ENCODE measurements at places on chromosomes 7 and 10.
A peak's percentile ranks its signal among the peaks of the same experiment; 100 is the strongest.

DNA sequence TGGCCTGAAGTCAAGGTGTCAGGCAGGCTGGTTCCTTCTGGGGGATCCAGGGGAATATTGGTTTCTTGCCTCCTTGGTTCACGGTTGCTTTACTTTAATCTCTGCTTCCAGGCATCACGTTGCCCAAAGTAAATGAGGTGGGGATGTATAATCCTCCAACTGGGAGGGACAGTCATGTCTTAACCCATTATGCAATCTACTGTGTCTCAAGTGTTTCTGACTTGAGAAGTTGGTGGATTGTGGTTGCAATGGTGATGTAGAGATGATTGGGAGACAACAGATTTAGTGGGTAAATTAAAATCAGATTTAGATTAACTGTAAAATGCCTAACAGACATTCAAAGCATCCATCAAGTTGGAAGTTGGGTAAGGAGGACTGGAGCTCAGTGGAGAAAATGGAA is 32.7 kb downstream of the TBXAS1 start:
- DNase-seq: no peak

GRCh38 chr7:77386165-77386822 is 29.9 kb downstream of the GSAP start:
- no peak for DNase-seq

DNA sequence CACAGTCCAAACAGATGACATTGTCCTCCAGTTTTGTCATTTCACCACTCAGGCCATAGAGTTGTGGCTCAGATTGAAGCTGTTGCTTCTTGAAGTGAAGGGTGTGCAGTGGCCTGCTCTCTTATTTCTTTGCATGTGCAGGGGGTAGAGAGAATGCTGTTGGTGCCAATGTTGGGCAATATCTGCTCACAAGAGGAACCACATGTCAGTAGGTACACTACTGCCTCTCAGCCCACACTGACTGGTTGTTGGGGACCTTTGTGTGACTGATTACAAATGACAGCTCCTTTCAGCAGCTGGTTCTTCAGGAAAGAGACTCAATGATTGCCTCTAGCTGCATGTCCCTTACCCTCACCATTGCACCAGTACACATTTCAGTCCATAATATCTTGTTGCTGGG is 21.9 kb upstream of the SFTPA1 start:
- no peak for DNase-seq

DNA sequence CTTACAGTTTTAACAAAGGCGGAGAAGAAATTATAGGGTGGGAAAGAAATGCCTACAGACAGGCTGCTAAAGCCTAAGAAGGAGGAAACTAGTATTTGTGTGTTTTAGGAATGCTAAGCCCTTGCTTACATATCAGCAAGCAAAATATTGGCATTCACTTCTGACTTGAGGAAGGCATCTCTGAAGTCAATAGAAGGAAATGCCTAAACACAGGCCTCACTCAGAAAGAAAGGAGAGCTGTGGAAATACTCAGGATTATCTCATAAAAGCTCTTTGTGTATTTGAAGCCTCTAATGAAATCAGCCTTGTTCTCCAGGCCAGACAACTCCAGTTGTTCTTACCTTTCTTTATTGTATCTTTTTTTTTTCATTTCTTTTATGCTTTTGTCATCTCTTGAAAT is 158.0 kb downstream of the AUTS2 start:
- DNase-seq: no peak

DNA sequence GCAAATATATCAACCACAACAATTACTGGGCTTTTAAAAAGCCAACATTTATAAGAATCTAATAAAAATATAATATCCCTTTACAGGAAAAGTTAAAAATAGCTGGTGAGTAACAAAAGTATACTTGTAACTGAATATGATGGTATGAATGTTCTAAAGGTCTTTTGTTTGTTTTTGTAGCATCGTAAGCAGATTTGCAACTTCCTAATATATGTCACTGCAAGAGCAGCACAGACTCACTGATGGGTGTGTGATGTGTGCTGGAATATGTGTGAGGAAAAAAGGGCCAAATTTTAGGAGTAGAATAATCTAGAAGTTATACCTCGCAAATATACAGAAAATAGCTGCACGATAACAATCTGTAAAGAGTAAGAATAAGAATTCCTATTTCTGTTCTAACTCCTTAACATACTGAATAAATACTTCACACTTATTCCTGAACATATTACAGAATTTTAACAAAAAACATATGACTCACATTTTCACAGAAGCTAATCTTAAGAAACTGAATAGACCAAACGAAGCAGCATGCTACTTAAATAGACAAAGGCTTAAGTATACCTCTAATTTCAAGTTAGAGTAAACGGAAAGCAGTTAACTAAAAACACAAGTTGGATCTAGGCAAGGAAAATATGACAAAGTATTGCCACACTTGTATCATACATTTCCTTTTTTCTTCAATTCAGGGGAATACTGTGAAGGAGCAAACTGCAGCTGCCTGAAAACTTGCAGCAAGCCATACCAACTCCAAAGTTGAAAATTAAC is 9.6 kb downstream of the ETV1 start:
- DNase-seq: peak; percentile 26

DNA sequence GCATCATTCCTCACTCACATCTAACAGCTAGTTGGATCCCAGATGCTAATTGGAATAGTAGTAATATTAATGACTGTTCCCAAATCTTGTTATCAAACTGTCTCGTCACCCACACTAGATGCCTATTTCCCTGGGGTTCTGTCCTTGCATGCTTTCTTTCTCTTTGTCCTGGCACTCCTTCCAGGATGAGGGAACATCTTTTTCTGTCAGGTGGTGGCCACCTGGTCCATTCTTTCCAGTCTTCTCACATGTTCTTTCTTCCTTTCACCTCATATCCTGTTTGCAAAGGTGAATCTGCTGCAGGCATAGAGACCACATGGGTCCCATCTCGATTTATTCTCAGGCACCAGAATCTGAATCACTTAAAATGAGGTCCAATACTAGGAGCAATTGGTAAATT is 126.0 kb downstream of the CHN2 start:
- DNase-seq: no peak

DNA sequence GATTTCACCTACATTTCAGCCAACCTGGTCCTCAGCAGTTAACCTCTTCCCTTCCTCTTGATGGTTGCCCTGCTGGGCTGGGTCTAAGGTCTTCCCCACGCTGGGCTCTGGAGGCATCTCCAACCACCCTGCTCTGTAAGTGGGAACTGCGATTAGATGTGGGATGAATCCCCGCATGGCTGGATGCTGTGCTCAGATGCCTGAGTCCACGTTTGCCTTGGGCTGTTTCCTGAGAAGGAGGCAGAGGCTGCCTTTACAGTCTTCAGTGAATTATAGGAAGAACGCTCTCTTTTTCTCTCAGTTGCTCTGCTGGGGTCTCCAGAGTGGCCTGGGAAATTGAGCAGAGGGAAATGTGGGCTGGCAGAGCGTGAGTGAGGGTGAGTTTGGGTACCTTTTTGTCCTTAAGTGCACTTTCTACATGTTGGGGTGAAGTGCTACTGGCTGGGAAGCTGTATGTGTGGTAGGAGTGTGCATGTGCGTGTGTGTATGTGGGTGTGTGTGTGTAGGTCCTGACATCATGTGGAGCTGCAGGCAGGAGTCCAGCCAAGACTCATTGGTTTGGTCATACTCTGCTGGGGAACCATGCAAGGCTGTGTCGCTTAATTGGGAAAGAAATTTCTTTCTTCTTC is 1.5 kb downstream of the GIMAP8 start:
- DNase-seq: no peak

GRCh38 chr10:50982989-50983388 is 91.3 kb upstream of the PRKG1 start:
- DNase-seq: no peak

GRCh38 chr7:142865766-142866165 is 10.9 kb downstream of the EPHB6 start:
- DNase-seq: no peak

DNA sequence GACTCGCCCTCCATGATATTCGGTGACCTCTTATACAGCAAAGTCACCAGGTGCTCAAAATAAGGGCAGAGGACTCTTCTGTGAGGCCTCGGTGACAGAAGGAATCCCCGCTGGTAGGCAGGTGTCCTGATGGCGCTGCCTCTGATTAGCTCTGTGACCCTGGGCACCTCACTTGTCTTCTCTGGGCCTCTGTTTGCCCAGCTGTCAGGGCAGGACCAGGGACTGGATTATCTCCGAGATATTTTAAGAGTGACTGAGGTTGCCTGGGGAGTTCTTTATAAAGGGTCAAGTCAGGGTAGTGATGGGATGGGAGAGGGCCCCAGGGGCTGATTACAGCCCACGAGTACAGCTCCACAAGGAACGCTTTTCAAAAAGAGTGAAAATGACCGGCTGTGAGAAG is 70.9 kb upstream of the SAMD8 start:
- peak; percentile 87 for DNase-seq

DNA sequence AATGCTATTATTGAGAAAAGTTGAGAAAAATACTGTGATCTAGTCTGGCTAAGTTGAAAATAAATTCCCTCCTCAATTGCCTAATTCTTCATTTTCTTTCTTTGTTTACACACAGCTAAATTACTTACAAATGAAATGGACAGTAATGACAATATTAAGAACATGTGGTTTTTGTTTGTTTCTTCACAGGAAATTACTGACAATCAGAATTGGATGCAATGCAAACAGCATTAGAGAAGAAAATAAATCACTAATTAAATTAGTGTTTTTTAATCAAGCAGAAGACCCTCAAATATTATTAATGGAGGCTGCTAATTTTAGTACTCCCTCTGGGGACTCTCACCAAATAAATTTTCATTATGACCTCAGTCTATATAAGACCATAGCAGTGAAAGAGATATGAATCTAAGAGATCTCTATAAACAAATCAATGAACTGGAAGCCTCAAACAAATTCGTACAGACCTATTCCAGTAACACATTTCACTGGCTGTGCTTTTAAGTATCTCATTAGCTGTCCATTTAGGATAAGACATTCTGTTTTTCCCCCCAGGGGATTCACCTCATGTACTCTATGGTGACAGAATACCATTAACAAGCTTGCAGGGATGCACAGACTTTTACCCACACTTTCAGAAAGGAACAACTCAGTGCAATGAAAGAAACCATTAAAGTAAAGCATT is 202.0 kb upstream of the DGKB start:
- DNase-seq: no peak

DNA sequence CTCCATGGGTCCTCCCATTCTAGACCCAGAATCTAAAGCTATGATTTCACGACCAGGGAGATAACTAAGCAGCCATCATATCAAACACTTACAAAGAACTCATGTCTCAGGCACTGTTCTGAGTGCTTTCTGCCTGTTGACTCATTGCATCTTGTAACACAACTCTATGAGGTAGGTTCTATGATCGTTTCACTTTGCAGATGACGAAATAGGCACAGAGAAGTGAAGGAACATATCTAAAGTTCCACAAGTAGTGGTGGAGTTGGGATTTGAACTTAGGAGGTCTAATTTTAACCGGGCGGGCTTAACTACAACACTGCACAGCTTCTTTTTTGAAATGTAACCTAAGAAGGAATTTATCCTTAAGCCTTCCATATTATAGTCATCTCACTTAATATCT is 2.9 kb downstream of the RBP4 start:
- DNase-seq: no peak

GRCh38 chr10:129658376-129659072 is 191.5 kb downstream of the MGMT start:
- DNase-seq: no peak

DNA sequence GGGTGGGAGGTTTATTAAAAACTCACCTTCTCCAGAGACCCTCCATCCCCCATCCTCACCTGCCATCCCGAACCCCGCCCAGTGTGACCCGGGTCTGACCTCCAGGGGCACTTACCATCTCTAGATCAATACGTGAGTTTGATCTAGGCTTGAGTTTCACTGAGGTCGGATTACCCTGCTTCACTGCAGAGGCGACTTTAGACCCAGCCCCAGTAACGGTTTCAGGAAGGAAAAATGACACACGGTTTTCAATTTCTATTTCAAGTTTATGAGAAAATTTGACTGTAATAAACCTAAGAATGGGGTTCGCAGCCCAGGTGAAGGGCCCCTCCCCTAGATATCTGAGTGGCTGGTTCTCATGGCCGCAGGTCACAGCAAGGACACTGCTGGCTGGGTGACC is 33.1 kb downstream of the RCC1L start:
- DNase-seq: no peak

GRCh38 chr7:30700941-30701340 is 18.7 kb upstream of the CRHR2 start:
- no peak for DNase-seq

- DNase-seq: no peak
Observed at GRCh38 chr7:44379366-44380188, 54.2 kb upstream of the CAMK2B start.

- DNase-seq: no peak
Observed at GRCh38 chr10:114046087-114046458, 2.4 kb downstream of the ADRB1 start.

DNA sequence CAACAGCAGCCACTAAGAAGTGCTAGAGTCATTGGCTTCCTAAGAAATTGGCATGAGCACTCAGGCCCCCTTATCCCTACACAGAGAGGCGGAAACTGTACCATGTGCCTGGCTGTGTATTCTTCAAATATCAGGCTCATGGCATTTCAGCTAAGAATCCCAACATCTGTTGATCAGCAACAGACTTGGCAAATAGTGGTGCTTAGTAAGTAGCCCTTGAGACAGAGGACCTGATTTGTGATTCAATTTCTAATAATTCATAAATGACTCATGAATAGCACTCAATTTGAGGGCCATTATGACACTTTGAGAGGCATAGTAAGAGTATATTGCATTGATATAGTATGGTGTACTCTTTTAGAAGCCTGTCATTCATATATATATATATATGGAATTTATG is 309.1 kb downstream of the LRMDA start:
- DNase-seq: no peak

GRCh38 chr10:93065675-93066543 is 5.3 kb downstream of the CYP26C1 start:
- DNase-seq: no peak

- no peak for DNase-seq
Observed at GRCh38 chr7:803243-803635, 29.0 kb upstream of the SUN1 start.

GRCh38 chr7:123535517-123535916 is 1.1 kb upstream of the IQUB start:
- DNase-seq: no peak

- DNase-seq: peak; percentile 82
Observed at GRCh38 chr7:91892821-91893340, 12.4 kb upstream of the MTERF1 start.

GRCh38 chr7:71186535-71187057 is 54.7 kb downstream of the GALNT17 start:
- DNase-seq: no peak

GRCh38 chr10:101578192-101578591 is 9.9 kb downstream of the POLL start:
- no peak for DNase-seq

GRCh38 chr10:1040133-1040532 is 8.8 kb downstream of the IDI1 start:
- DNase-seq: no peak

DNA sequence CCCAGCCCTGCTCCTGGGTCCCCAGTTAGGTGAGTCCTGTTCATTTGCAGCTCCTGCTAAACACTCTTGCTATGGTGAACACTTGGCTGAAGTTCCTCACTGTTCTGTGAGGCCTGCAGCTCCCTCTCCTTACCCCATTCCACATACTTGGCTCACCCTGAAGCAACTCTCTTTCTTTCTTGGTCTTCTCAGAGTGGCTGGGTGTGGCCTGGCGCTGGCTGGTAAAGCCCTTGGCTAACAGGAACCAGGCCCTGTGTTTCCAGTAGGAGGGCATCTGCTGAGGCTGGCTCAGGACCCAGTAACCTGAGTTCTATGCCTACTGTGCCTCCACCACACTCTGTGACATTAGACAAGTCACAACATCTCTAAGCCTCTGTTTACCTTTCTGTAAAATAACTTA is 53.1 kb upstream of the COL13A1 start:
- DNase-seq: no peak
